ENCODE measurements at places on chromosomes 1 and 21. TPM values are rescaled to one million over a fixed set of nuclear protein-coding genes. Genes with fewer than 3 reads are reported as not detected.

The PRRX1 gene
- 0.17 TPM for total RNA-seq

The CELA2B gene
- total RNA-seq: not detected

The RHCE gene
- 0.93 TPM for total RNA-seq

The MORC3 gene
- 46.6 TPM for total RNA-seq

The XKR8 gene
- total RNA-seq: 8.2 TPM

The C4BPA gene
- under 0.01 TPM for total RNA-seq

The F5 gene
- not detected for total RNA-seq

The SDC3 gene
- total RNA-seq: 55.3 TPM

The PROK1 gene
- total RNA-seq: not detected

The C1orf226 gene
- 1.1 TPM for total RNA-seq

The LCE2C gene
- not detected for total RNA-seq

The FTCD gene
- 0.17 TPM for total RNA-seq

The C1QC gene
- total RNA-seq: not detected

The ZNF648 gene
- total RNA-seq: not detected
